ENCODE measurements at places on chromosomes 3 and 15. TPM values are rescaled to one million over a fixed set of nuclear protein-coding genes. Genes with fewer than 3 reads are reported as not detected.

DNA sequence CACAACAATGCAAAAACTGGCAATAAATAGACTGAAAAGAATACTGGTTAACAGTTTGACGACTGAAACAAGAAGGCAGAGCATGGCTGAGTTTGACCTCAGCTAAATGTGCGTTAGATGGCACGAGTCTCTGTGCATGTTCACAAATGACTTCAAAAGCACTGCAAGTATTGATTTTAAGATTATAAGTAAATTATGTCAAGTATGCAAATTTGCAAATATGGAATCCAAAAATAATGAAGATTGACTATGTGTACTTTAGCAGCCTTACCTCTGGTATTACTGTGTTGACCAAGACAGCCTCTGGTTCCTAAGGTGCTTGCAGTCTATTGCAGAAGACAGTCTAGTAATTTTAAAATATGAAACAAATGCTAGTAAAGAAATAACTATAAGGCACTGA is 2.6 kb upstream of the EIF5A2 start:
- no peaks in the 10 kb centered on the region for H3K27me3 ChIP-seq
- no peak overlapping the region for H3K4me3 ChIP-seq
- DNase-seq, result no peak
- no peaks in the 10 kb centered on the region for H3K36me3 ChIP-seq

- no peaks in the 10 kb centered on the region for H3K27me3 ChIP-seq
- H3K36me3 ChIP-seq, result no peaks in the 10 kb centered on the region
- H3K27ac ChIP-seq, result no peak overlapping the region
These were observed 44.6 kb upstream of the BCL6 start for GRCh38 chr3:187789872-187790271.

- 0 out of 2 replicates have a peak, but pooled peaks cover 2% of the 10 kb centered on the region for H3K27me3 ChIP-seq
- no peak for DNase-seq
- no peak overlapping the region for H3K4me3 ChIP-seq
- H3K4me1 ChIP-seq, result no peaks in the 10 kb centered on the region
- no peak overlapping the region for H3K27ac ChIP-seq
These were observed 27.6 kb upstream of the NRROS start for GRCh38 chr3:196611761-196612483.

Gene SCAANT1
- not detected for total RNA-seq

Gene ZNF620
- 0.69 TPM for total RNA-seq

Gene FANCD2OS
- total RNA-seq, result not detected
